CD4-positive, alpha-beta T cell (primary cell): ENCODE measurements at places on chromosomes 4 and X.

DNA sequence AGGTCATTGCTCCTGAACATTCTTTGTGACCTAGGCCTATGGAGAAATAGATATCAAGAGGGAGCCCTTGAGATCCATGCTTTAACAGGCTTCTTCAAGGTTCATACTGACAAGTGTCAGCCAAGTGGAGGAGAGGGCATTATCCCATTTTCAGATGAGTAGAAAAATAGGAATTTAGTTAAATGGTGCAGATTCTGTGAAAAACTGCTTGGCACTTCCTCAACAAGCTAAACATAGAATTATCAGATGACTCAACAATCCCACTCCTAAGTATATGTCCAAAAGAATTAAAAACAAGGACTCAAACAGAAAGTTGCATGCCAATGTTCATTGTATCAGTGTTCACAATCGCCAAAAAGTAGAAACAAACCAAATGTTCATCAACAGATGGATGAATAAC, 43.8 kb upstream of the KCNIP4 start:
- no peak for DNase-seq

DNA sequence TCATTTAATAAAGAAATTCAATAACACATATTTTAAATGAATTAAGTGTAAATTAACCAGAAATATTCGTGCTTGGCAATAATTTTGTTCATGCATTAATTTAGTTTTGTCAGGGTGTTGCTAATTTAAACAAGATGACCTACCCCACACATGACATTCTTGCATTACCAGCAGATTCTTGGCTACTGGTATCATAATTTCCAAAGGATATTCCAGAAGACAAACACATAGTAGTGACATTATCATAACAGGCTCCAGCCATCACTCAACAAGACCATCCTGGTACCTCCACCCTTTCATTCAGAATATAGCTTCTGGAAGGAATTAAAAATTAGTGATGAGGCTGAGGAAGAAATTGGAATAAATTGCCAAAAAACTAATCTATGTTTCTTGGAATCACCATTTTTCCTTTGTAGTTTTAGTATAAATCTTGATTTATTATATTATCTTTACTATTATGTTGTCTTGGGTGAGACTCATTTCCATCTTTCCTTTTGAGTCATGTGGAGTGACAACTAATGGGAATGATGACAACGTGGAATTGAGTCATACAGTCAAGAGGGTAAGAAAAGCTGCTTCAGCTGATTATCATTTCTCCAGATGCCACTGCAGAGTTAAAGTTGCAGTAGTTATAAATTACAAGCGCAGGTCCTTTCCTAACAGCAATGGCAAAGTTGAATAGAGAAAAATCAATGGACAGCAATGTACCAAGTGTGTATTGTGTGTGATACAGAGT, 30.9 kb upstream of the HHIP start:
- DNase-seq: no peak

- no peak for DNase-seq
Measured at GRCh38 chrX:5632061-5632614, 596.5 kb downstream of the NLGN4X start.

- DNase-seq: no peak
Measured at GRCh38 chrX:63566856-63567255, 215.7 kb upstream of the SPIN4 start.

GRCh38 chr4:98193459-98194105, 50.3 kb upstream of the STPG2 start:
- no peak for DNase-seq

DNA sequence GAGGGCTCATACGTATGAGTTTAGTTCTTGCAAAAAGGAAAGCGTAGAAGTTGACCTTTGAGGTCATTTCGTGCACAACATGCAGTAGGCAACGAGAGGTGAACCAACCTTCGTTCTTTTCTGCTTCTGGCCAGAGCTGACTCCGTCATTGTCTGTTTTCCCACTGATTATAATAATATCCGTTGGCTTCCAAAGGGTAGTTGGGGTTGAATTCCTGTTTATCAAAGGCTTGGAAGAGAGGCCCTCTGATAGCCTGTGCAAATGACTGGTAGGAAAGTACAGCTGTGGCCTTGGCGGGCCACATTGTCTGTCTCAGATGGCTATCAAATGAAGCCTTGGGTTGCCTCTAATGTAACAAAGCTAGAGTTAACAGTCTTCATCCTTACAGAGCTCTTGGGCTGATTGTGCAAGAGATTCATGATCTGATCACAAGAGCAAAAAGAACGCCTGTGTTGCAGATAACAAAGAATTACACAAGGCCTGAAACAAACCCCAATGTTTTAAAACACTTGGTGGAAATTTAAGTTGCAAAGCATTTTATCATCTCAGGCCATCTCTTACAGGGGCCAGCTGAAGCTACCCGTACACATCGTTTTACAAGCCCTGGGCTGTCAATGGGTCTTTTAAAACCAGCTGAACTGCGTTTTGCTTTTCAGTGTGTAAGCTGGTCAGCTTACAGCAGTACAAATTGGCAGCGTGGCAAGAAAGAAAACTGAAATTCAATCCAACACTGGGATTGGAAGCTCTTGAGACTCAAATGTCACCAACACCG, 46.1 kb upstream of the FAM9C start:
- no peak for DNase-seq

GRCh38 chr4:101028886-101029285, 318.4 kb downstream of the PPP3CA start:
- DNase-seq: no peak

DNA sequence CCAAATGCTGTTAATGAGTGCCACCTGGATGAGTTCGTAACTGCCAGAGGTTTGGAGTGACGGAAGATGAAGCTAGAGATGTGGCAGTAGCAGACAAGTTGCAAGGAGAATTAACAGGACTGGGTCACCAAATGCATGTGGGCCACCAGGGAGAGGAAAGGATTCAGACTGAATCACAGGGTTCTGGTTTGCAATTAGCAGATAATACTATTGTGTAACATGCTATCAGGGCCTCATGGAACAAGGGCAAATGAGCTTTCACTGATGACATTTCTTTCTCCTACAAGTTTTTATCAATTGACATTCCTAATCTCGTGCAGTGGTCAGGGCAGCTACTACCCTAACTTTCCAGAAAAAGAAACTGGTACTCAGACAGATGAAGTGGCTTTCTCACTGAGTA, 21.4 kb downstream of the GAB3 start:
- DNase-seq: no peak

DNA sequence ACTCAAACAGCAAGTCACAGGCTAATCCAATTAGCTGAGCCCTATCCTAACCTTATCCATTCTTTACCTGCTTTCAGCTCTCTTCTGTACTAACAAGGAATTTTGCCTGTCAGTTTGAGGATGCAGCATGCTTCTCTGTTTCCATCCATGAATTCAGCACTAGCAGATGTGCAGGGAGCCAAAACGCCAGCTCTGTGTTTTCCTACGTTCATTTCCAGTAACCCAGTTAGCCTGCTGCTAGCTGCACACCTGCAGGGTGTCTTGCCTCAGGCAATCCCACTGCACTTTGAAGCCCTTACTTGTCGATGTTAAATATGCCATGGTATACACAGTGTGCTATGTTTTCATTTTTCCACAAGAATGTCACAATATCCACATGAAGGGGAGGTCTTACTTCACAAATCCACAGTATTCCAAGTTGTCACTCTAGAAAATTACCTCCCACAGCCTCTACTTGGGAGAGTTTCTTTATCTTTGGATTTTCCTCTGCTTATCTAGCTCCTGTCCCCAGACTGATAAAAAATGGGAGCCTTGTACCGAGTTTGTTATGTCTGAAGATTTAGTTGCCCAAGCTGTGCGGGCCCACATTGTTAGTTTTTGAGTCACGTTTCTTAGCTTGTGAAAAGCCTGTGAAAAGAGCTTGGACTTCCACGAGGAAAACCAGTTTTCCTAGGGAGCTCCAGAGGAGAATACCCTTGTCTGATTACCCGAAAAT, 127.6 kb upstream of the HHIP start:
- no peak for DNase-seq

- DNase-seq: no peak
Measured at GRCh38 chrX:19556202-19556601, 40.9 kb upstream of the MAP3K15 start.

- no peak for DNase-seq
Measured at GRCh38 chrX:71225009-71225408, 2.0 kb downstream of the GJB1 start.

DNA sequence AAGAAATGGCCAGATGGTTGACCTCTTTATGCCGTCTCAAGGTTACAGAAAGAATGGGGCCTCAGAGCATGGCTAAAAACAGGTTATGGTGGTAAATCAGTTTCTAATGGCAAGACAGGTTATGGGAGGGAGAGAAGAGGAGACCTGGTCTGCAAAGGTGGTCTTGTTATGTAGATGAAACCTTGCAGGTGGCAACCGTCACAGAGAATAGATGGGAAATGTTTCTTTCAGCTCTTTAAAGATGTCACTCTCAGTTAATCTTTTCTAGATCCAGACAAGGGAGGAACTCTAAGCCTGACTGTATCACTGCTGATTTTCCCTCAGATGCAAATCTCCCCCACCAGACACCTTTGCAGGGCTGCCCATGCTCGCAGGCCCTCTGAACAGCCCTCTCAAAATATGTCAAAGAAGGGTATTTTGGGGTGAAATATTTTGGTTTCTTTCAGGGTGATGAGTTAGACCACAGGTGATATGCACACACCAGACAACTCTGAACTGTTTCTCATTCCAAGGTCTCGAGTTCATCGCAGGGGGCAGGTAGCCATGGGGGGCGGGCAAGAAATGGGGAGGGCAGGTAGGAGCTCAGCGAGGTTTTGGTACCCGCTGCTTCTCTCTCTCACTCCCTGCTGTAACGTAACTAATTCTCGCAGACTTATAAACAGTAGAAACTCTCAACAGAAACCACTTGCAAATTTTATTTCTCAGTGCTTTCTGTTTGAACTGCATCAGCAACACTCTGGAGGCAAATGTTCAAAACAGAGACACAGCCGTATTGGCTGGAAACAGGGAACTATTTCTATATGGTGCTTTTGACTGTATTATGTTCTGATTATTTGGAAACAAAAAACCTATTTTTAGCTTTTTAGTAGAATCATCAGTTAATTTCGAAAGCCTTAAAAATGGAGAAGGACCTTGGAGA, 32.4 kb downstream of the CASP3 start:
- DNase-seq: no peak

DNA sequence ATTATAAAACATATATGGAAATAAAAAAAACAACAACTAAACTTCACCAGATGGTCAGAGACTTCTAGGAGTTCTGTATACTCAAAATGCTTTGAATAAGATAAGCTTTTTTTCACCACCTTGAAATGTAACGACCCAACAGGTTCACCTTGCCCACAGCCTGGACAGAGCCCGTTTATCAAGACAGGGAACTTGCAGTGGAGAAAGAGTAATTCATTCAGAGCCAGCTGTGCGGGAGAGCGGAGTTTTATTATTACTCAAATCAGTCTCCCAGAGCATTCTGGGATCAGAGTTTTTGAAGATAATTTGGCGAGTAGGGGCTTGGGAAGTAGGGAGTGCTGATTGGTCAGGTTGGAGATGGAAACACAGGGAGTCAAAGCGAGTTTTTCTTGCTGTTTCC, 38.5 kb downstream of the AGA start:
- DNase-seq: no peak

- no peak for DNase-seq
Measured at GRCh38 chr4:18020145-18020670, 1.3 kb downstream of the LCORL start.

DNA sequence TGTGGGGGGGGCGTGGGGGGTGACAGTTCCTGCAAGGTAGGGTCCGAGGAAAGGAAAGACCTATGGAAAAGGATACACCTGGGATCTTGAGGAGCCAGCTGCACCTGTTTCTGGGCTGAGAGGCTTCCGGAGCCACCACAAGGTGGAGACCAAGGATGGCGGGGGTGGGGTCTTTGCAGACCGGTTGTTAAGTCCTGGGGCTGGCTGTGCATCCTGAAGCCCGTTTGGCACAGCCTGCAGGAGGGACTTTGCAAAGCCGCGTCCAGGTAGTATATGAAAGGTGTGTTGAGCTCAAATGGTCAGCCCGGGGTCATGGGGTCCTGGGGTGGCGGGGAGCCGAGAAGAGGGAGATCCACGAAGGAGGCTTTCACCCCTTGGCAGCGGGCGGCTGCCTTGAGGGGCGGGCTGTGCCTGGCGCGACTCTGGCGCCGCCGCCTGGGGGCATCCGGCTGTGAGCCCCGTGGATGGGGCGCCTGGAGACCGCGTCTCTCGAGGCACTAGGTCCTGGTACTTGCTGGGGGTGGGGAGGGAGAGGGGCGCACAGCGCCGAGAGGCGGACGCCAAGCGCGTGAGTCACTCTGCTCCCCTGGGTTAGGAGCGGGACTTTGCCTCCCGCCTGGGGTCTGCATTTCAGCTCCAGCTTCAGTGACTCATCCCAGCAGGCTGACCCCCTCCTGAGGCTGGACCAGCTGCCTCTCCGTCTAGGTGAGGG, 58.2 kb upstream of the DYNLT3 start:
- DNase-seq: no peak

DNA sequence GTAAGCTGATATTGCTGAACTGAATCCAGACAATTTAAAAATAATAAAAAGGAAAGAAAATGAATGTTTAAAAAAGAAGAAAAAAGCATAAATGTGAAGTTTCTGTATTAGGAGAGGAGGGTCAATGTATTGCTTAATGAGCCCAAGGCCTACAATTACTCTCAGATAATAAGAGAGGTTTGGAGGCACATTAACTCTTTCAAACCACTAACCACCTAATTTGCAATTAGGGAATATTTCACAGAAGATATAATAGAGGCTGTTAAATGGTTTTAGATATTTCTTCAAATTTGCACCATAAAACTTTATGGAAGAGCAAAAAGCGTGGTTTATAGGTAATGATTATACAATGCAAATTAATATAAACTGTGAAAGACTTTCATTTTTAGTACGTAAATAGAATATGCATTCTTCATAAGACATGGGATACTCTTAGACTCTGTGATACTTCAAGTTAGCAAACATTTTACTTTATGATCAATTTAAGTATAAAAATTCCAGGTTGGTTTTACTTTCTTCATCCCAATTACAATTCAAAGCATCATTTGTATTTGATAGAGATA, 364.2 kb upstream of the GALNTL6 start:
- DNase-seq: no peak

GRCh38 chrX:67004451-67004850, 365.6 kb upstream of the EDA2R start:
- no peak for DNase-seq

GRCh38 chr4:101334963-101335572, 12.3 kb downstream of the PPP3CA start:
- DNase-seq: peak; percentile 42

- DNase-seq: no peak
Measured at GRCh38 chr4:33940281-33940680, 2304.0 kb downstream of the ARAP2 start.

- no peak for DNase-seq
Measured at GRCh38 chr4:15988222-15988621, 25.2 kb upstream of the FGFBP2 start.

DNA sequence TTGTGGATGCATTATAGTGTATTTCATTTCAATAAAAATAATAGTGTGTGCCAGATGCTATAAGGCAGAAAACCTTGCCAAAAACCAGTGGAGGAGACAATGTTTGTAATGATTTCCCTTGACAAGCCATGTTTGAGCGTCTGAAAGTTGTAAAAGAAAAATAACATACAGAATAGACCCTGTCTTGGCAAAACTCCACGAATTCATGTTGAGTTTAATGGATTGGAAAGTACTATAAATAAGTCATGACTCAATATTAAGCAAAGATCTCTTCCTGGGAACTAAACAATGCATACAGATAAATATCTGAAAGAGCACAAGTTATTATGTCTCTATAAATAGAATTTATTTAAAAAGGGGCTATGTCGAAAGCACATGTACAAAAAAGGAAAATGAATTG, 543.5 kb downstream of the GABRG1 start:
- no peak for DNase-seq
